ENCODE measurements at places on chromosomes 11 and 22.

DNA sequence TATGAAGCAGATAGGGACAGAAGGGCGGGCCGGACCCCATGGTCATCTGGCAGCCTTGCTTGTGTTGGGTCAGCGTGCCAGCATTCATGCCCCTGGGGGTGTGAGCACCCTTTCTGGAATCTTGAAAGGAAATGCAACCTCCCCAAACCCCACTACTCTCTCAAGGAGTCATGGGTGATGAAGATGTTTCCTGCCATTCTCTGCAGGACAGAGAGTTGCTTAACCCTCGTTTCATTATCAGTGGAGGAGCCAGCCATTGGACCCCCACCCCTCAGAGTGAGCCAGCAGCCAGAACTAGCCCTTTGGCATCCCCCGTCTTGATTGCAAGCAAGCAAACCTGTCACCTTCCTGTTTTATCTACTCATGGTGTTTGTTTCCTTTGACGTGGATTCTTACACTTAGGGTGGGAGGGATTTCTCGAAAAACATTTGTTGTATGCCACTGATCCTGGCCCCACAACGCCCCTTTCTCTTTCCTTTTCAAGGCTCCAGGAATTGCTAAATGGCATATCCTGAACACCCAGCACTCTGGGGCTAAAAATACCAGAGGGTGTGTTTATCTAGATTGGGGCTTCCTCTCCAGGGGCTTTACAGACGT is 258.3 kb downstream of the ETS1 start:
- no peak for DNase-seq

DNA sequence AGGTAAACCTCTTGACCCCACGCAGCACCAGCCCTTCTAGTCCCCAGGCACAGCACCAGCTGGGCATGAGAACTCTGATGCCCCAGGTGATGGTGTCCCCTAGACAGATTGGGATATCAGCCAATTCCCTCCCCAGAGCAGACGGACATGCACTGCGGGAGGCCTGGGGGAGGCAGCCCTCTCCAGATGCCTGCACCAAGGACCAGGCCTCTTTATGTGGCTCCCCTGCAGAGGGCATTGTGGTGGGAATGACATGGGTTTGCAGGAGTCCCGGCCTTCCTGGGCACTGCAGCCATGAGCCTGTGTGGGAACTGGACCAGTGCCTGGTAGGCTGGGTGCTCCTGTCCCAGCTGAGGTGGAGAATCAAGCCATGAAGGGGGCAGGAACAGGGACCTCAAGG is 25.9 kb downstream of the PPM1F start:
- DNase-seq: peak; percentile 25

- DNase-seq: no peak
Observed at GRCh38 chr11:44973632-44974401, 23.1 kb upstream of the TP53I11 start.

DNA sequence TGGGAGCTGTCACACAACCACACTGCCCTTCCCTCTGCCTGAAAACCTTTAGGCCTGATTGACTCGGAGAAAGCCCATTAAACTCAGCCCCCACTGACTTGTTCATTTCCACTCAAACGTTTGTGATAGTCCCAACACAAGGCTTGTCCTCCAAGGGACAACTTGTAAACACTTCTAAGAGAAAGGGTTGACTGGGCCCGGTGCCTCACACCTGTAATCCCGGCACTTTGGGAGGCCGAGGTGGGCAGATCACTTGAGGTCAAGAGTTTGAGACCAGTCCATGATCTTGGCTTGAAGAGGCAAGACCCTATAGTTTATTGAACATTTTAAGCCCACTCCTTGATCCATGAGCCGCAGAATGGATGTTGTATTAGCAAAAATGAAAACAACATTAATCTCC is 63.3 kb upstream of the PRODH start:
- no peak for DNase-seq

DNA sequence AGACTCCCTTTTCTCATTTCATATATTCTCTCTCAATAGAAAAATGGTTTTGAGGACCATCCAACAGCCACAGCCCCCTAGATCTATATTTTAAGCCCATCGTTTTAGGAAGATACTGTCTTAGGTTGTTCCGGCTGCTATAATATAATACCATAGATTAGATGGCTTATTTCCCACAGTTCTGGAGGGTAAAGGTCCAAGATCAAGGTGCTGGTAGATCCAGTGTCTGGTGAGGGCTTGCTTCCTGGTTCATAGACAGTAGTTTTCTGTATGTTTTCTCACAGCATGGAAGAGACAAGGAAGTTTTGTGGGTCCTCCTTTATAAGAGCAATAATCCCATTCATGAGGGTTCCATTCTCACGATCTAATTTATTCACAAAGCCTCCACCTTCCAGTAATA is 215.1 kb downstream of the AASDHPPT start:
- no peak for DNase-seq

GRCh38 chr11:108729227-108729871 is 64.5 kb downstream of the DDX10 start:
- no peak for DNase-seq

GRCh38 chr11:125214601-125215565 is 50.3 kb downstream of the PKNOX2 start:
- DNase-seq: no peak

DNA sequence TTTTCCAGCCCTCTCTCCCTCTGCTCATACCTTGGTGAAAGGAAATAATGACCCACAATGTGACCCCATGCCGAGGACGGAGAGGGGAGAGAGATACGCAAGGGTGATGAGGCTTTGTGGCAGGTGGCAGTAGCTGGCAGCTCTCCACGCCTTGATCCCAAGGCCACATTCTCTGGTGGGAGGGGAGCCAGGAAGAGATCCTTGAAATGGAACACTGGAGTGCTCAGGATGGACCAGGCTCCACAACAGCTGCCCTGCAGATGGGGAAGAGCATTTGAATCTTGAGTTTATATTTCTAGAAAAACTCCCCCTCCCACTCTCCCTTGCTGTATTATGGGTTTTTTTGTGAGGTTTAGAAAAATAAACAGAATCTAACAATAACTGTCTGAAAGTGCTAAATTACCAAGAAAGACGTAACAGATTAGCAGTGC is 61.6 kb upstream of the CDON start:
- no peak for DNase-seq

DNA sequence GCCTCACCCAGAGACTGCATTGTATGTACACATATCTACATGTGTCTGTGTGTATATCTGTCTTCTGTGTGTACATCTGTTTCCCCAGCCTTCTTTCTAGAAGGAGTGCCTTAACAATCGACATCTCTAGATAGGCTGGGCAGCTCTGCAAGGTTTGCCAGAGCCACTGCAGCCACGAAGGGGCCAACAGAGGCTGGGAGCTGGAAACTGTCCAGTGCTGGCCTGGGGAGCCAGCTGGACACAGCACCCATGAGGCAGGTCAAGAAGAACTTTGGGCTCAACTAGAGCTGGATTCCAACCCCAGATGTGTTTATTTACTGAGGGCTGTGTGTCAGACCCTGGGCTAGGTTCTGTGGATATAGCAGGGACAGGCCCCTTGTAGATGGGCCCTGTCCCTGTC is 3.3 kb downstream of the SGSM1 start:
- DNase-seq: no peak

GRCh38 chr11:63698976-63699733 is 17.9 kb downstream of the RTN3 start:
- DNase-seq: no peak

DNA sequence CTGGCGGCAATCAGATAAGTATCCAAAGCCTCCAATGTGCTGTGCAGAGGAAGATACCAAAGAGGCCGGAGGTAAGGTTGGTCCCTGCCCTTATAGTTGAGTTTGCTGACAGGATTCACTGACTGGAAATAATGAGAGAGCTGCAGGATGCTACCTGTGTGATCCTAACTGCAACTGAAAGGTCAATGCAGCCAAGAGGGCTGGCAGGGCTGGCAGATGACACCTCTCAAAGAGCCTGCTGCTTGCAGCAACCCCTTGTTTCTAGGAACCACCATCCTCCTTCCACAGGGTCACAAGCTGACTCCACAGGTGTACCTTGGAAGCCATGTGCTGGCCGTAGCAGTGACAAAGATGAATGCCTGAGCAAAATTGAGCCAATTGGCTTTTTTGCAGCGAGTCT is 348.1 kb downstream of the DDX10 start:
- DNase-seq: no peak

- peak; percentile 95 for DNase-seq
Observed at GRCh38 chr22:29306175-29306834, at the start of gene GAS2L1. GAS2L1 (plus strand) TSS chr22:29306650; CDS start chr22:29308106, 1,456 bp downstream.

DNA sequence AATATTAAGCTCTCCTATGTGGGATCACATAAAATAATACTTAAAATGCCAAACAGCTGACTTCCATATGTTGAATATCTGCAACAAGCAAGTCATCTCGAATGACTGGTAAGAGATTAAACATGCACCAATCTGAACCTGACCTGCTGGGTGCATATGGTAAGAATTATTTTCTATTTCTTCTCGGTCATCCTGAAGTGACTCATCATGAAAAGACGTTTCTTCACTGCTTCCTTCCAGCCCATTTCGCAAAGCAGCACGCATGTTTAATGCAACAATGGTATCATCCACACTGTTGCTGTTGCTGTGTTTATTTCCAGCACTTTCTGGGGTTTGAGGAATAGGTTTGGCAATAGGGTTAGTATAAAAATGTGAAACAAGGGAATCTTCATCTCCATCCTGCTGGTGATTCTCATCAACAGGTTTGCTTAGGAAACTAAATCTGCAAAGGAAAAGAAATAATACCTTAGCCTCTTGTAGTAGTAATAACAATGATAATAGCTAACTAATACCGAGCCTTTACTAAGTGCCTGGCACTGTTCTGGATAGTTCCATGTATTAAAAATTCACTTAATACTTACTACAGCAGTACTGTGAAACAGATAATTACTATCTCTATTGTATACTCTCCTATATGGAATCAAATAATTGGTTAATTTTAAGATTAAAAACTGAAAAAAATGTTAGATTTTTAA is 52.0 kb upstream of the CHRNA10 start:
- no peak for DNase-seq

DNA sequence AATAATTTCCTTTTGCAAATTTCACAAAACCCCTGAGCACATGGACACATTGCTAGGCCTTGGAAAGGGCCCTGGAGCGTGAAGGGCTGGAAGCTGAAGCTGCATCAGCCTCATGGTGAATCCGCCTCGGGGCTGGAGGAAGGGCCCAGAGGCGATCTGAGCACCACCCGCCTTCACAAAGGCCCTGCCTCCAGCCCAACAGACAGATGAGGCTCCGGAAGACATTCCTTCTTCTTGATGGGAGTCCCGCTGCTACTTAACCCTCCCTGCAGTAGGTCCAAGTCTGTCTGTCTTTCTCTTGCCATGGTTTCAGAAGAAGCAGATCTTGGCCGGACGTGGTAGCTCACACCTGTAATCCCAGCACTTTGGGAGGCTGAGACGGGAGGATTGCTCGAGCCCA is 16.5 kb downstream of the ARRB1 start:
- DNase-seq: peak; percentile 85

DNA sequence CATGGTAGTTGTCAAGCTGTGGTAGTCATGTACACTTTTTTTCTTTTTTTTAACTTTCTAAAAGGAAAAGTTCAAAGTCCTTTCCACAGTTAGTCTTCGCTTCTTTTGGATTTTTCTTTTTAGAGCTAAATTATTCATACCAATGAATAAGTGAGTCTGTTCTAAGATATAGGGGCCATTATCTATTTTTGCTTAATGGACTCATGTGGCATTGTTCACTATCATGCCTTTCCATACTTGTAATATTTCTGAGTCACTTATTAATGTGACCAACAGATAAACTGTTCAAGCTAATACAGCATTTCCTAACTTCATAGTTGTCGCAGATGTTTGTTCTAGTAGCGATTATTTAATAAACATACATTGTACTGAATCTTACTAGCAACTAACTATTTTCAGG is 8.0 kb upstream of the B3GNT6 start:
- no peak for DNase-seq

DNA sequence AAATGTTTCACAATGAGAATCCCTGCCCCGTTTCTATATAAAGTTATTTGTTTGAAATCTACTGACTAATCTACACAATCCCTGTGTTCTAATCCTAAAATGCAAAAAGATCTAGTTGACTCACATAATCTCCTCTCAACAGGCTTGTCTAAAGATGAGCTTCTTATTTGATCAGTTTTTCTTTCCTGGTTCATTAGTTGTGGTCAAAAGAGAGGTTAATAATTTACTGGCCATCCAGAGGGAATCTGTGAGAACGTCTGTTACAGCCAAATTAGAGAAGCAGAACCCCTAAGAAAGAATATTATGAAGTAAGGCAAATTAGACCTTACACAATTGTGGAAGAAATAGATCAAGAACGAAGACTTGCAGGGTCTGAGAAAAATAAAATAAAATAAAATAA is 173.7 kb upstream of the ANO3 start:
- no peak for DNase-seq

- no peak for DNase-seq
Observed at GRCh38 chr22:20865875-20866445, 7.2 kb downstream of the SNAP29 start.

DNA sequence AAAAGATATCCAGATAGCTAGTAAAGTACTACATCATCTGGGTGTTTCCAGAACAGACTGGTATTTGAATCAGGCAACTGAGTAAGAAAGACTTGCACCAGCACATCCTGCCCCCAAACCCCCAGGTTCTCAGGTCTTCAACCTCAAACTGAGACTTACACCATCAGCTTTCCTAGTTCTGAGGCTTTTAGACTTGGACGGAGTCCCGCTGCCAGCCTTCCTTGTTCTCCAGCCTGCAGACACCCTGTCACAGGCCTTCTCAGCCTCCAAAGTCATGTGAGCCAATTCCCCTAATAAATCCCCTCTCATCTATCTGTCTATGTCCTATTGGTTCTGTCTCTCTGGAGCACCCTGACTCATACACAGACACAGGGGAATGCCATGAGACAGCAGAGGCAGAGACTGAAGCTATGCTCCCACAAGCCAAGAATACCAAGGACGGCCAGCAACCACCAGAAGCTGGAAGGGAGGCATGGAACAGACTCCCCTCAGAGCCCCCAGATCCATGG is 10.9 kb downstream of the SMCO4 start:
- DNase-seq: peak; percentile 84

DNA sequence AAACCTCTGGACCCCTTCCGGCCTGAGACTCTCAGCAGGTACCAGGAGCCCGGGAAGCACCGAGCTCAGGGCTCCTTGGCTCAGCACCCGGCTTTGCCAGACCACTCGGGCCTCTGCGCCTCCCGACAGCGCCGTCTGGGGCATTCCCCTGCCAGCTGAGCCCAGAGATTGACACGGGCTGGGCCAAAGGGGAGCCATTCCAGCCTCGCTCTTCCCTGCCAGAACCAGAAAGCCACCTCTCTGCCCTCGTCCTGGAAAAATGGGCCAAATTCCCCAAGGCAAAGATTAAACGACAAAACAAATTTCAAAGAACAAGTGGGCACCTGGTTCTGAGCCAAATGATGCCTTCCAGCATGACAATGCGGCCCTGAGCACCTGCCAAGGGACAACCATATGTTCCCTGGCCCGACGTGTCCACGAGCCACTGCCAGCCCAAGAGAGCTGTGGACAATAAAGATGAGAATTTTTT is 59.3 kb downstream of the CELSR1 start:
- no peak for DNase-seq

DNA sequence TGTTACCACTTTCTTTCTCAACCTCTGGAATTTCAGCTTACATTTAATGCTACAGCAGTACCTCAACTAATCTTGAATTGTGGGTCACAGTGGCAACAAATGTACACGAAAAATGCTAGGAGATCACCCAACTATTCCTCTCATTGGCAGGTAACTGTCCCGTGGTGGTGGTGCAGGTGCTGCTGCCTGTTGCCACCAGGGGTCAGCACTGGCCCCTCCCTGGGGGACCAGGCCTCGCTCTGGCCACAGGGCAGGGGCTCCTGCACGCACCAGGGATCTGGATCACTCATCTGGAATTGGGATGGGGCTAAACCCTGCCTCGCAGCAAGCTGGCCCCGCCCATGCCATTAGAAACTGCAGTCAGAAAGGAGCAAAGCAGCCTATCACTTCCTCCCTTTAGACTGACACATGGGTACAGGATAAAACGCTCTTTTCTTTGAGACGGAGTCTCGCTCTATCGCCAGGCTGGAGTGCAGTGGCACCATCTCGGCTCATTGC is 6.9 kb upstream of the POLDIP3 start:
- peak; percentile 96 for DNase-seq

Data from islet precursor cell (in vitro differentiated cells).